ENCODE measurements at places on chromosomes 5 and 9.
A peak's percentile ranks its signal among the peaks of the same experiment; 100 is the strongest.

- no peak for DNase-seq
These were observed 705 bp upstream of the SLC6A3 start for GRCh38 chr5:1445689-1446601.

GRCh38 chr5:173243831-173244305 is 8.9 kb upstream of the NKX2-5 start:
- DNase-seq = no peak

DNA sequence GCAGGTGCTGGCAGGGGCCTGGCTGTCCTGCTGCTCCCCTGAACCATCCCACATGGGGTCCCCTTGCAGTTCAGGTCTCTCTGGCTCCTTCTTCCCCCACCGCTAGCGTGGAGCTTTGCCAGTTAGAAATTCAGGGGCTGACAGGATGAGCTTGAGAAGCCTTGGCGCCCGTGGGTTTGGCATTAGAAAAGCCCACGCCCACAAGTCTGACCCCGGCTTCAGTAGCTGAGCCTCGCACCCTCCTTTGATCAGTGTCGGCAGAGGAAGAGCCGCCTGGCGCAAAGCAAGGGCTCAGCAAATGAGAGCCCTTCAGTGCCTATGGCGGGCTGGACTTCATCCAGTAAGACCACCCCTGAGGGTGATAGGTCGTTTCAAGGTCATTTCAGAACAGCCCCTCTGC is 30.1 kb upstream of the NCS1 start:
- no peak for DNase-seq

DNA sequence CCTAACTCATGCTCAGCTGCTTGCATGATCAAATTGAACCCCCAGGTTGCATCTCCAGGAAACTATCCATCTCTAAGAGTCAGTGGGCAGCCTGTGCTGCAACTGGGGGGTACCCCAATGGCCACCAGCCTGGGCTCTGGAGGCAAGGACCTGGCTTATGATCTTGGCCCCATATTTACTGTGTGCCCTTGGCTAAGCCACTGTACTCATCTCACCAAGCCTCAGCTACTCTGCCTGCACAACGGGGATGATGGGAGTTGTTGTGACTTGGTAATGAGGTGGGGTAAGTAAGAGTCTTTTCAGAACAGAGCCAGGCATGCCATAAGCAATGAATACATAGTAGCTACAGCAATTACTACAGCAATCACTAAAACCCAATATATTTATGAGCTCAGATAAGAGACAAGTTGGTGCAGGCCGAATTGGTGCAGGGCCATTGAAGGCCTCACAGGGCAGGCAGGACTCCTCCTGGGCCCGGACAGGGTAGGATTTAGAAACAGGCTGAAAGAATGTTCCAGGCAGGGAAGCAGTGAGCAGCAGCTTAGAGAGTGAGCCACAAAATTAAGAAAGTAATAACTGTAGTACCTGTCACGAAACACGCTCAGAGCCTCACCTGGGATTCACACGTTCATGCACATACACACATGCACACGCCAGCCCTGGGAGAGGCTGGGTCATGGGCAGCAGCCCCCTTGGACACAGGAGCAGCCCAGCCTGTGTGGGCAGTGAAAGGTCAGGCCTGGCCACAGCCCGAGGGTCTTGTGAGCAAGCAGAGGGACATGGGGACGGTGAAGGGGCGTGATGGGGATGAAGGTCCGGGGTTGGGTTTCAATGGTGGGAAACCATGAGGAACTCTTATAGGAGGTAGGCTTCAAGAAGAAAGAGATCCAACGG is 74.1 kb downstream of the PAX5 start:
- peak; percentile 50 for DNase-seq
